ENCODE measurements at places on chromosomes 11 and 22.
A peak's percentile ranks its signal among the peaks of the same experiment; 100 is the strongest.

- no peak for DNase-seq
Measured at GRCh38 chr11:9703280-9703679, 39.4 kb downstream of the SWAP70 start.

- no peak for DNase-seq
Measured at GRCh38 chr11:65766535-65766934, 14.2 kb downstream of the AP5B1 start.

DNA sequence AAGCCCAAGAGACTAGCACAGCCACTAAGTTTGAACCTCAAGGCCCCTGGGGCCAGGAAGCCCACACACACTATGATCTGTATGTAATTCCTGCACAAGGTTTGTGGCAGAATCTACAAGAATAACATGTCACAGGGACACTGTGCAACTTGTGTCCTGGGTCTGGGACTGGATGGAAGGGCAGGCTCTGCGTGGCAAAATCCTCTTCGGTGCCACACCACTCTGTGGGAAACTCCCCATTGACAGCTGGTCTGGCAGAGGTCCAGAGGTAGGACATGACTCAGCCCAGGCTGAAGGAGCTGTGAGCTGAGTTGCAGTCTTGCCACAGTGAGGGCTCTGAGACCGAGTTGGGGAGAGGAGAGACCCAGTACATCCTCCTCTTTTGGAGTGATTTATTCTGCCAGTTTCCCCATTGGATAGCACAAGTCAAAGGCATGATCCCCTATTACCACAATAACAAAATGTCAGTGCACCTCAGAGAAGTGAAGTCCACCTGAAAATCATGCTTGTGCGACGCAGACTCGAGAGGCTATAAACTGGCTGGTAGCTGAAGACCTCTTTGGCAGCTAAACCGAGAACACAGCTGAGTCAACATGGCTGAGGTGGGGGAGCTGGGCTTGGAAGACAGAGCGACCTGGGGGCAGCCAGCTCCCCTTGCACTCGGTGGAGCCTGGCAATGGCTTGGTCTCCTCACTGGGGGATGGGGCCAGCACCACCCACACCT lies 23.3 kb upstream of the SERPIND1 start:
- DNase-seq, result peak; percentile 37

- DNase-seq, result no peak
Measured at GRCh38 chr11:326592-326841, 5.9 kb upstream of the IFITM3 start.

- no peak for DNase-seq
Measured at GRCh38 chr22:30015846-30016245, 64.4 kb upstream of the HORMAD2 start.

- no peak for DNase-seq
Measured at GRCh38 chr11:134503100-134503499, 91.1 kb upstream of the B3GAT1 start.

GRCh38 chr11:30479899-30480298 lies 106.3 kb downstream of the MPPED2 start:
- no peak for DNase-seq

- no peak for DNase-seq
Measured at GRCh38 chr11:29173660-29174062, 843.2 kb downstream of the KCNA4 start.

DNA sequence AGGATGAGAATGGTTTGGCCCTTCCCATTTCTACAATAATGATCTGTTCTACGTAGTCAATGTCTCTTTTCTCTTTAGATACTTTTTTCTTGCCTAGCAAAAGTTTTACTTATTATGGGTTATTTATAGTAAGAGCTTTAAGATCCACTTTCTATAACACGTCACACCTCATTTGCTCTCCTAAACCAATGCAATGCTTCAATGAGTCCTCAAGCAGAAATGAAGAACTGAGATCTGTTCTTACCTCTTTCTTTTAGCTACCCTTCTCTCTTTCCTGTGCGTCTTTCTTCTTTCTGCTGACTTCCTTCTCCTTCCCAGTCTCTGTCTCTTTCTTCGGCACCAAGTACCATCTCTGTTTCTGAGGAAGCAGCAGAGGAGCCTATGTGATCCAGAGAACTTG lies 61.8 kb downstream of the SNX19 start:
- no peak for DNase-seq

GRCh38 chr11:19345519-19345847 lies 104.7 kb upstream of the E2F8 start:
- DNase-seq, result no peak

DNA sequence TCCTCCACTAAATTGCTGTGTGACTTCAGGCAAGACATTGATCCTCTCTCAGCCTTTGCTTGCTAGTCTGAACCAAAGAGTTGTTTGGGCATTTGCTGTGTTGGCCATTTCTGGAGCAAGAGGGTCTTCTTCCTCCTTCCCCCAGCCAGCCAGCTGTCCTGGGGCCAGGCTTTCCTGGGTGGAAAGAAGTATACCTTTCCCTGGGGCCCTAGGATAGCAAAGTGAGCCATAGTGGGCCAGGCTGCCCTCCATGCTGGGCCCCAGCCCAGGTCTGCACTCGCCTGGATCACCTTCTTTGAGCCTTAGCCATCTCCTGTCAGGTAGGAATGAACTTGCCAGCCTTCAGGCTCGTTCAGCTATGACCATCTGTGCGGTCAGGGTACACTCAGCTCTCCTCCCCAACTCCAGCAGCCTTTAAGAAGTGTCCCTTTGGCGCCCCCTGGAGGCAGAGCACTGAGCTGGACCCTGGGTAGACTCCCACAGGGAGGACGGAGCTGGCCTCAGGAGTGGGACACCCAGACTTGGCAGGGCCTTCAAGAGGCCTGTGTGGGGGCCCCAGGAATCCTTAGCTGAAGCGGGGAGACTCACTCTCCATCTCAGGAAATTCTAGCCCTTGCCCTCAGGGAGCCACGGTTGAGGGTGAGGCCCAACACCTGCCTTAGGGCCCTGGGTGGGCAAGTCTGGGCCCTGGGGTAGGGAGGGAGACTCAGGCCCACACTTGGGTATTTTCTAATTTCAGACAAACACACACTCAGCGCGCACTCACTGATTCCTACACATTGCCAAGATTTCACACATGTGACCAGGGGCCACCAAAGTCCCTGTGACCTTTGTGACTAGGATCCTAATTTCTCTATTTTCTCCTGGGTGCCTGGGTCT lies 35.6 kb upstream of the TPBGL start:
- peak; percentile 90 for DNase-seq

DNA sequence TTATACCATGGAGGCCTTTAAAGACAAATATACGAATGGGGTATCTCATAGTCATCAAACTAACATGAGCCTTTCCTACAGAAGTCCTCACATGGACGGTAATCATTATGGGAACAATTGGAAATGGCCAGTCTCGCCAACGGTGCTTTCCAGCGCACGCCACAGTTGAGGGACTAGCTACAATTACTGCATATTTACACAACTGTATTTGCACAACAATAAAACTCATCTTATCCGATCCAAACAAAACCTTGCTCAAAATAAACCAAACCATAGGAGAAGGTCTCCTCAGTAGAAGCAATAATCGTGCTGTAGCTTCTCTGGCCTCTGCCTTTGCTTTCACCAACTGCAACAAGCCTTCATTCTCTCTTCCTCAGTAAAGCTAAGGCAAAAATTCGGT lies 5.9 kb downstream of the CADM1 start:
- peak; percentile 89 for DNase-seq

DNA sequence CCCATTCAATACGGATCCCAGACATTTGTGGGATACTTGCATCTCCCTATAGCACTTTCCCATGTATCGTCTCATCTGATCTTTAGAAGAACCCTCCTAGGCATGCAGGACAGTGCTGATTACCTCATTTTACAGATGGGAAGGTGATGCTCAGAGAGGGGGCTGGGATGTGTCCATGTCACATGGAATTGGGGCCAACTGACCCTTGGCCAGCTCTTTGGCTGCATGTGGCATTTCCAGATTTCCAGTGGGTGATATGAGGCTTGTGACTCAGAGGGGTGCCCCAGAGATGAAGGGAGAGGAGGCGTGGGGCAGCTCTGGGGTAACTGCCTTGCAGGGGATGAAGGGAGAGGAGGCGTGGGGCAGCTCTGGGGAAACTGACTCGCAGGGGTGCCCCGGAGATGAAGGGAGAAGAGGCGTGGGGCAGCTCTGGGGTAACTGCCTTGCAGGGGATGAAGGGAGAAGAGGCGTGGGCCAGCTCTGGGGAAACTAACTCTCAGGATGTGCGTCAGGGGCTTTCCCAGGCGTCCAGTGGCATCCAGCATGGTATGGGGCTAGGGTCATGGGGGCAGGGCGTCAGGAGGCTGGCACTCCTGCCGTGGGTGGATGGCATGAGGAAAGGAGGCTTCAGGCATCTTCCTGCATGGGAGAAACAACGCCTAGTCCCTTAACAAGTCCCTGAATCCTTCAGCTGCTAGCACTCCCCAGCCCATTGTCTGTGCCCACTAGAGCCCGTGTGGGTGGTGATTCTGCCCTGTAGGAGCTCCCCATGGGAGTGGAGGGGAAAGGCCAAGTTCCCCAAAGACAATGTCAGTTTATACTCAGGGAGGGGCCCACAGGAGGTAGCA lies 11.9 kb upstream of the CERK start:
- no peak for DNase-seq

GRCh38 chr11:3340025-3340424 lies 38.9 kb downstream of the ZNF195 start:
- no peak for DNase-seq

DNA sequence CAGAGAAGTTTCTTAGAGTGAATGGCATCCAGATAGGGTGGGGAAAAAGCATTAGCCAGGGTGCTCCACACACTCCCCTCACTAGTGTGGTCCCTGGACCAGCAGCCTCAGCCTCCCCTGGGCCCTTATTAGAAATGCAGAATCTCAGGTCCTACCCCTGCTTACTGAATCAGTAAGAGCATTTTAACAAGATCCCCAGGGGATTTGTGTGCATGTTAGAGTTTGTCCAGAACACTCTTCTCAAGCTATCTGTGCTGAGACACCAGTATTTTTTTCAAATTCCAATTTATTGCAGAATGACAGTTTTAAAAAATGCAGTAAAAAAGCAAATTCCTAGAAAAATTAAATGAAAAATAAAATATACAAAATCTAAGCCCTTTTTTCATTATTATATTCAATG lies 123.1 kb downstream of the MIAT start:
- no peak for DNase-seq

DNA sequence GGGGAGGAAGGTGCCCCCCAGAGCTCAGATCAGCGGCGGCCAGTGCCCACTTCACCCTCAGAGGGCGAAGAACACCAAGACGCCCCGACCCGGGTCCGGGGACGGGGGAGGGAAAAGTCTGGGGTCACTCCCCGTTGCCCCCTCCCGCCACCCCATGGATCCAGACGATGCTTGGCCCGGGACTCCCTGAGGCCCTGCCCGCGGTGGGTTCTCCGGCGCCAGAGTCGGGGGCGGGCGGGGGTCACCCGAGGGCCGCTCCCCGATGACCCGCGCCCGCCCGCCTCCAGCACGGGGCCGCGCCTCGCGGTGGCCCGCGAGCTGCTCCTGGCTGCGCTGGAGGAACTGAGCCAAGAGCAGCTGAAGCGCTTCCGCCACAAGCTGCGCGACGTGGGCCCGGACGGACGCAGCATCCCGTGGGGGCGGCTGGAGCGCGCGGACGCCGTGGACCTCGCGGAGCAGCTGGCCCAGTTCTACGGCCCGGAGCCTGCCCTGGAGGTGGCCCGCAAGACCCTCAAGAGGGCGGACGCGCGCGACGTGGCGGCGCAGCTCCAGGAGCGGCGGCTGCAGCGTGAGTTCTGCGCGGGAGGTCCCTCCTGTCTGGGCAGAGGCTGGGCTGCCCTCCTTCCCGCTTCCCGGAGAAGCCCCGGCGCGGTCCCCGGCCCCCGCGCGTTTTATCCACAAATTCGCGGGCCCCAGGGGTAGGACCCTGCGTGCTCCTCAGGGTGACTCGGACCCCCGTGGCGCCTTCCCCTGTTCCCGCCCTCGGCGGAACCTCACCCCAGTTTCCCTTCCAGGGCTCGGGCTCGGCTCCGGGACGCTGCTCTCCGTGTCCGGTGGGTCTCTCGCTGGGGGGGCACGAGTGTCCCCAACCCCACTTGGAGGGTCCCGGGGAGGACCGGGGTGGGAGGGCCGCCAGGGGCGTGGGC lies 1.1 kb downstream of the NLRP6 start:
- DNase-seq, result no peak

DNA sequence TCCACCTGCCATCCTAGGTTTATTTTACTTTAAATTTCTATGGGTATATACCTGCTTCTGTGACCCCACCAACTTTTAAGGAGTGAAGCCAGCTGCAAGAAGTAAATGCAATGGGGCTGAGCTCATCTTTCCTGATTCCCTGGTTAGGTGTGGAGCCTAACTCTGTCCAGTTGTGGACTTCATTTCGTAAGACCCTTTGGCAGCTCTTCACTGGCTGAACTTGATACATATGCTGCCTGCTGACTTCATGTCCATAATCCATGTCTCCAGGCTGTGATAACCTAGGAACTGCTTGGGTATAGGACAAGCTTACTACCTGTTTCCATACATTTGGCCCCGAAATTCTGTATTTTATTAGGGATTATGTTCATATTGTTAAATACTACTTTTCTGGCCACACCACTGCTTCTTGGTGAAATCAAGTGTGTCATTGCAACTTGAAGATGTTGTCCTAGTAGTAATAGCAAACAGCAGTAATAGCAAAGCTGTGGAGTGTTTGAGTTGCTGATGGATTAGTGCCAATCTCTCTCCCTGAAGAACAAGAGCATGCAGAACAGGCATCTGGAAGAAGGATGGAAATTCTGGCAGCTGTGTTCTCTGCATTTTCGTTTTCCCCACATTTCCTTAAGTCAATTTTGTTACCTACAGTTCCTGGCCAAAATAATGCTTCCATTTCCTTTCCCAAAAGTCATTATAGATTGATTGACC lies 31.2 kb downstream of the LDLRAD3 start:
- DNase-seq, result no peak

GRCh38 chr11:13438291-13438690 lies 24.7 kb downstream of the BTBD10 start:
- DNase-seq, result no peak

GRCh38 chr11:83070731-83071566 lies 748 bp downstream of the RAB30 start:
- no peak for DNase-seq

DNA sequence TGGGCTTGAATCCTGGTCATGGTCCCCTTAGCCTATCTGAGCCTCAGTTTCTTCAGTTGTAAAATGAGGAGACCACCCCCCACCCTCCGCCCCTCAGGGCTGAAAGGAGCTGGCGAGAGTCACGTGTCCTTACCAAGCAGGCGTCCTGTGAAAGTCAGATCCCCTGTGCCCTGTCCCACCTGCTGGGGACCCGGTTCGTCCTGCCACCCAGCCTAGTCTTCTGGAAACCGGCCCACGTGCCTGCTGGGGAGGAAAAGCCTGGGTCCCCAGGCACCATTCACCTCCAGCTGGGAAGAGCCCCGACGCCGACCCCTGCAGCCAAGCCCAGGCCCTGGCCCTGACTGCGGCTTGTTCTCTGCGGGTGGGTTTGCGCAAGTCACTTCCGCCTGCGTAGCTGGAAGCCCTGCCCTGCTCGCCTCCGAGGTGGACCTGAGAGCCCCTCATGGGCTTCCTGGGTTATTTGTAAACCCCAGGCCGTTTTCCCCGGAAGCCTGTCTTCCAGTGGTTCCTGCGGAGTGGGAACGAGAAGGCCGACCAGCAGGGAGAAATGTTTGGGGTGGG lies 679 bp upstream of the SSH3 start:
- peak; percentile 76 for DNase-seq

- no peak for DNase-seq
Measured at GRCh38 chr11:41836431-41836830, 377.0 kb upstream of the LRRC4C start.

GRCh38 chr22:42001121-42001520 lies 2.5 kb downstream of the WBP2NL start:
- no peak for DNase-seq
